NT2/D1 (cell line): ENCODE measurements at places on chromosomes 5 and 9.

GRCh38 chr9:68704498-68704813, 584 bp upstream of the PIP5K1B start:
- no peak for DNase-seq

- DNase-seq: no peak
These were observed 108.2 kb upstream of the TNC start for GRCh38 chr9:115226152-115226551.

- DNase-seq: no peak
These were observed 20.2 kb upstream of the CEP78 start for GRCh38 chr9:78215706-78216105.

DNA sequence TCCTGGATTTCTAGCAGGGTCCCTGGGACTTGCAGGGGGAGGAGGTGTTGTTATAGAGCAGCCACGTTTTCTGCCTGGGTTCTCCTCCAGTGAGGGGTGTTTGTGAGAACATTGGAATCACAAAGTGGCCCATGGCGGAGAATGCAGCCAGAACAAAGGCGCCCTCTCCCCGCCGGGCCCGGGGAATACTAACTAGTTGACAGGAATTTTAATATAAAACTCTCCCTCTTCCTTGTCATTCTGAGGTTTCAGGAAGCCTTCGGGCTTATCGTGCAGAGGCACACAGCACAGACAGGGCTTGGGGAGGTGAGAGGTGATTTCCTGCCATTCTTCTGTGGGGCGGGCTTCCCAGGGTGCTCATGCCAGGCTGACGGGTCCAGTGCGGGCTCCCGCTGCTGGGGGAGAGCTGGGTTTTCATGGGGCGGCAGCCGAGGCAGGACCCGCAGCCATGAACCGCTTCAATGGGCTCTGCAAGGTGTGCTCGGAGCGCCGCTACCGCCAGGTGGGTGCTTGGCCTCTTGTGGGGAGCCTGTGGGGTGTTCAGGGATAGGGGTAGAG, 37.7 kb downstream of the RGS3 start:
- peak; percentile 82 for DNase-seq

DNA sequence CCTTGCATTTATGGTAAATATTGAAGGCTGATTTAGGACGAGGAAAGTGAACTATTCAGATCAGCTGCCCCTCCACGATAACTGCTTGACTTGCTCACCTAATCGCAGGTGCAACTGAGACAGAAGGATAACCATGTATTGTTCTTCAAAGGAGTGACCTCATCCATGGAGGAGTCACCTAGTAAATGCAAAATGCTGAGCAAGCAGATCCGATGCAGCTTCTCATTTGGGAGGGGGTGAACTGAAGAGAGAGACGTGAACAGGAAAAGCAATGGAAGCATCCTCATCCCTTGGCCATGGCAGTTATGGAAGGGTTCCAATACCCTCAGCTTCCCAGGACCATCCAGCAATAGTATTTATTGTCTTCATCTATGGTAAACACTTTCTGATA, 47.5 kb downstream of the RASGRF2 start:
- no peak for DNase-seq

GRCh38 chr5:145968970-145969713, 32.8 kb downstream of the SH3RF2 start:
- no peak for DNase-seq

DNA sequence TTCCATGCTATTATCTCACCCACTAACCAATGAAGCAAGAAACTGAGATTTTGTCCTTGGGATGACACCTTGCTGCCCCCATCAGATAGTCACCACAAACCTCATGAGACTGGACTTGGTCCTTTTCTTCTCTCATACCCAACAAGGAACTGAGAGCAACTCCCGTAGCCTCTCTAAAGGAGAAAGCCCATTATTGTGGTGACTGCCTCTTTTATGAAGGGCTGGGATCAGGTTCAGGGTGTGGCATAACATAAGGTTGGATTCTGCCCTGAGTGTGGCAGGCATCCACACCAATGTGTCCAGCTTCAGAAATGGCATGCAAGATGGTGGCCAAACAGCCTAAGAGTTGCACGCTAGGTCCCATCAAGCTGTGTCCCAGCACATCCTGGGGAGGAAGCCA, 1.3 kb upstream of the ACTL7A start:
- DNase-seq: no peak

GRCh38 chr9:94096819-94097577, 12.7 kb downstream of the PTPDC1 start:
- DNase-seq: no peak

DNA sequence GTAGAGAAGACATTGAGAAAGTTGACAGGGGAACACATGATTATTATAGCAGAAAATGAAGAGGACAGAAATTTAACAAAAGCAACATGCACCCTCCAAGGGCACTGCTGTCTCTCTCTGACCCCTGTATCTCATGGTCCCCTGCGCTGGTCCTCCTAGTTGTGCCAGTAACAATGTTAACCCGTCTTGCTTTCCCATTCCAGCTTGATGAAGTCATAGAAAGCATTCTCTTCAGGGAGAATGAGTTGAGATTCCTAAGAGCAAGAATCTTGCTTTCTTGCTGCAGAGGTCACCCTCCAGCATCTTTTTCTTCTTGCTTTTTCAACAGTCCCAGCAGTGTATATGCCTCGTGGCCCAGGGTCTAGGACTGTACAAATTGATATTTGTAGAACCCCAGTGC, 279.6 kb upstream of the ADAMTSL1 start:
- DNase-seq: no peak

GRCh38 chr9:105886136-105886535, 191.8 kb downstream of the TMEM38B start:
- DNase-seq: no peak

DNA sequence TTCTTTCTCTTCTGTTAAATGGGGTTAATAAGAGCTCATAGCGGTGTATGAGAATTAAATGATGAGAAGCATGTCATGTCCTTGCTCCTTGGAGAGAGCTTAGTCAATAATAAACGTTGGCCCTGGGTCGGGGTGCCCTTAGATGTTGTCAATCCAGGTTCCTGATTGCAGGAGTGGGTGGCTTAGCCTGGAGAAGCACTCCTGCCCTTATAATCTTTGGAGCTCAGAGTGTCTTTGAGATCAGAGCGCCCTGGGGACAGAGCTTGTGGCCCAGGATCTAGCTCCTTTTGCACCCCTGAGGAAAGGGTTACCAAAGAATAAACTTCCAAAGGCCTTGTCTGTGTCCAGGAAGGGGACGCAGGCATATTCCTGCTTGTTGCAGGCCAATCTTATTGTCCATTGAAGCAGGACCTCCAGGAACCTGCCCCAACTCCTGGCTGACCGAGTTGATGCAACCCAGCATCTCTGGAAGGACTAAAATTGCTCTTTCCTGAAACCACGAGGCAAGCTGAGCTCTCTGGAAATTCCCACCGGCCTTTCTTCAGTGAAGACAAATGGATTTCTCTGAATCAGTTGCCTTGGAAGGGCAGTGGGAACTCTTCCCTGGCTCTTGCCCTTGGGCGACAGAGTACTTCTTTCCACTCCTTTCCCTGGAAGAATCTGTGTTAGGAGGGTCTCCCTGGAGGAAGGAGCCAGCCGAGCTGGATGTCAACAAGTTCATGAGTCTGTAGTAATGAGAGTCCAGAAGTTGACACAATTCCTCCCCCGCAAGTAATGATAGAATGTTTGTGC, 6.4 kb upstream of the AMBP start:
- DNase-seq: no peak

DNA sequence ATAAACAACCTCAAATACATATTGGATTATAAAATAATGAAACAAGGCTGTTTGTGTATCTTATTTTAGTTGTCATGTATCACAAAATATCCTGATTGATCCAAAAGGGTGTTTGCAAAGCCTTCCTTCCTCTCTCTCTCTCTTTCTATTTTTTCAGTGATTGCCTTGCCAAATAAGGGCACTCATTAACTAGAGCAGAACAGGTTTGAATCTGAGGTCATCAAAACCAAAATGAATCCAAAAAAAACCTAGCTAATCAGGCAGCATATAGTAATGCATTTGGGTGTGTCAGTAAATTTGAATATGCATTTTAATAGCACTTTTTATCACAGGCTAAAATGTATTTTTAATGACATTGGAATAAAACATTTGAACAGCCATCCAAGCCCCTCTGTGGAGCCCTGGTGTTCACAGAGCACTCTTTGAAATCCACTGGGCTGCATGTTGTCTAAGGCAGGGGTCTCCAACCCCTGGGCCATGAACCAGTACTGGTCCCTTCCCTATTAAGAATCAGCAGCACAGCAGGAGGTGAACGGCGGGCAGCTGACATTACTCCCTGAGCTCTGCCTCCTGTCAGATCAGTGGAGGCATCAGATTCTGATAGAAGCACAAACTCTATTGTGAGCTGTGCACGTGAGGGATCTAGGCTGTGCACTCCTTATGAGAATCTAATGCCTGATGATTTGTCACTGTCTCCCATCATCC, 171.8 kb upstream of the RAI14 start:
- no peak for DNase-seq

DNA sequence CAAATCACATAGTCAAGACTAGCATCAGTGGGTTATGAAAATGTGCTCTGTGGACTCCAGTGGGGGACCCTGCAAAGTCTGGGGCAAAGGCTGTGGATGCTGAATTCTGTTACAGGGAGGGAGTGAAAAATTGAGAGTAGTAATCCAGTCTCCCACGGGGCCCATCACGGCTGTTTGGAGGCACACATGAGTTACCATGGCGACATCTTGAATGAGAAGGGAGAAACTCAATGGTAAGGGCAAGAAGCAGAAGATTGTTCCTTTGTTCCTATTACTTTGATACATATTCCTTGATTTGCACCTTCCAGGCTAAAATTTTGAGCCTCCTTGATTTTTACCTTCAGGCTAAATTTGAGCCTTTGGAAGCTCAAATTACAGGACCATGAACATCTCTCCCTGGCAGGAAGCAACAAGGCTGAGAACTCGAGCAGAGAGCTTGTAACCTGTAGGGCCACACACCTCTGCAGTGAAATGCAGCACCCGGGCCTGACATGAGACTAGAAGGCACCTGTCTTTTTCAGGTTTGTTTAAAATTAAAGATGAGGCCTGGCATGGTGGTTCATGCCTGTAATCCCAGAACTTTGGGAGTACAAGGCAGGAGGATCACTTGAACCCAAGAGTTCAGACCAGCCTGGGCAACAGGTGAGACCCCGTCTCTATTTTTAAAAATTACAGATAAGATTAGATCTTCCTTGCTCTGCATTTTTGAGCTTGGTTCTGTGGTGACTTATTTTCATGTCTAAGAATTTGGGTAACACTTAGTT, 31.0 kb upstream of the ZFR start:
- no peak for DNase-seq

DNA sequence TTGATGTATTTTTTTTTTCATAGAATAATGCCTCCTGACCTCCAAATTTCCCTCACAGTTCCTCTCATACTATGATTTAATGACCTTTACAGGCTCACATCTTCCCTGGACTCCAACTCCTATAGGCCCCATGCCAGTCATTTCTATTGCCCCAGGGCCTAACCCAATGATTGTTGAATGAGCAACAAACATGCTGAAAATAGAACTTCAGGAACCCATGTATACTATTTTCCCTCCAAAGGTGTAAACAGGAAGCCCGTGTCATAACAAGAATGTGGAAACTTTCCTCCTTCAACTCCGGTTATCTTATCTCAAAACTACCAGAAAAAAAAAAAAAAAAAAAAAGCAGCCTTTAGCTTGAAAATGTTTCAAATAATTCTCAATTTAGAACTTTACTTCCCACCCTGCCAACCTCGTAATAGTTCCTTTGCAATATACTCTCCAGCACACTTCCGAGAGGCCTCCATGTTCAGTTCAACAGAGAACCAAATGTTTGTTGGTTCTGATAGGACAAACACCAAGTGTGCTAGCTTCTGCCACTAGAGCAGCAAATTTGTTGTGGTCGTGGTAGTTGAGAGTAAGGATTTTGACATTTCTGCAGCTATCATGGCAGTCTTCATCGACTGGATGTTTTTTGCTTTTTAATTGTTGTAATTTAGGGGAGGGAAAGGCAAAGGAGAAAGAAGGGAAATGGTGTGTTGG, 25.8 kb downstream of the TRPM6 start:
- DNase-seq: no peak

- DNase-seq: no peak
These were observed 162.0 kb upstream of the PTCH1 start for GRCh38 chr9:95678759-95679158.

DNA sequence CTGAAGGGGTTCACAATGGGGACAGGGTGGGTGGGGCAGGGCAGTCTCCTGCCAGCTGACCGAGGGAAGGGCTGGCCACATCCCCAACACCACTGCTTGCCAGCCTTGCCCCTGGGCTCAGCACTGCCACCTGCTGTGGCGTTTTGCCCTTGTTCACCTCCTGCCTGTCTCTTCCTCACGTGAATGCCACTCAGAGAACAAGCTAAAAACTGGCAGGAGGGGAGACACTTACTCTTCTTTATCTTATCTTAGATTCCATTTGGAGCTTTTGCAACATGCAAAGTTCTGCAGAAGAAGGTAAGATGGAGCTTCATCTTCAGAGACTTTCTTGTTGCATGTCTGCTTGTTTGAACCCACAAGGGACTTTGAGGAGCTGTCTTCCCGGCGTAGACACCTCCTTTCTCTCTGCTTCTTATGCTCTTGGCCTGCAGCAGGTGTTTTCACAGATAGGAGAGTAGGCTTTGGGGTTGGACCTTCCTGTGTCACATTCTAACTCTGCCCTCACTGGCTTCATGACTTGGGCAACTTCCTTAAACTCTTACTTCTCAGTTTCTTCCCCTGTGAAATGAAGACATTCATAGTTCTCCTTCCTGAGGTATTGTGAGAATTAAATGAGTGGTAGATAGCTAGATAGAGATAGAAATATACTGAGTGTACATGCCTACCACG, 4.1 kb downstream of the LRSAM1 start:
- DNase-seq: no peak
